Stimulated activated CD8-positive, alpha-beta memory T cell treated with anti-CD3 and anti-CD28 coated beads, Interleukin-15, amount 100 ng/mL, for 48 hours (primary cell): ENCODE measurements at places on chromosomes 3 and 15.

- no peak for DNase-seq
Measured at GRCh38 chr3:71461749-71462483, 121.6 kb downstream of the FOXP1 start.

DNA sequence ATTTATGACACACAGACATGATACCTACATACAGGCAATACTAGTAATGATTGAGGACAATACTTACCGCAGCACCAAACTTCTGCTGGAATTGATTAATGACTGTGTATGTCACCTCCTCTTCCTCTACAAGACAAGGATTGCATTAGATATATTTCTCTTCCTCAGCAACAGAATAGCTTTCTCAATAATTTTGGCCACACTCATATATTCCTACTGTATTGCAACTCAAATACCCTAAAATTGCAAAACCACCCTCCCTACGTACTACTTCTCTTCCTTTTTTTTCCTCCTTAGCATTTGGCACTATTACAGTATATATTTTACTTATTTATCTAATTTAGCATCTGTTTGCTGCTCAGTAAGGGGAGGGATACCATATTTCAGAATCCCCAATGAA lies 14.8 kb downstream of the EXD1 start:
- no peak for DNase-seq

GRCh38 chr3:44942202-44942921 lies 33.6 kb downstream of the ZDHHC3 start:
- DNase-seq, result no peak

- DNase-seq, result no peak
Measured at GRCh38 chr15:65580287-65580686, 30.6 kb downstream of the INTS14 start.

- DNase-seq, result no peak
Measured at GRCh38 chr15:48717458-48717857, 71.9 kb upstream of the FBN1 start.

DNA sequence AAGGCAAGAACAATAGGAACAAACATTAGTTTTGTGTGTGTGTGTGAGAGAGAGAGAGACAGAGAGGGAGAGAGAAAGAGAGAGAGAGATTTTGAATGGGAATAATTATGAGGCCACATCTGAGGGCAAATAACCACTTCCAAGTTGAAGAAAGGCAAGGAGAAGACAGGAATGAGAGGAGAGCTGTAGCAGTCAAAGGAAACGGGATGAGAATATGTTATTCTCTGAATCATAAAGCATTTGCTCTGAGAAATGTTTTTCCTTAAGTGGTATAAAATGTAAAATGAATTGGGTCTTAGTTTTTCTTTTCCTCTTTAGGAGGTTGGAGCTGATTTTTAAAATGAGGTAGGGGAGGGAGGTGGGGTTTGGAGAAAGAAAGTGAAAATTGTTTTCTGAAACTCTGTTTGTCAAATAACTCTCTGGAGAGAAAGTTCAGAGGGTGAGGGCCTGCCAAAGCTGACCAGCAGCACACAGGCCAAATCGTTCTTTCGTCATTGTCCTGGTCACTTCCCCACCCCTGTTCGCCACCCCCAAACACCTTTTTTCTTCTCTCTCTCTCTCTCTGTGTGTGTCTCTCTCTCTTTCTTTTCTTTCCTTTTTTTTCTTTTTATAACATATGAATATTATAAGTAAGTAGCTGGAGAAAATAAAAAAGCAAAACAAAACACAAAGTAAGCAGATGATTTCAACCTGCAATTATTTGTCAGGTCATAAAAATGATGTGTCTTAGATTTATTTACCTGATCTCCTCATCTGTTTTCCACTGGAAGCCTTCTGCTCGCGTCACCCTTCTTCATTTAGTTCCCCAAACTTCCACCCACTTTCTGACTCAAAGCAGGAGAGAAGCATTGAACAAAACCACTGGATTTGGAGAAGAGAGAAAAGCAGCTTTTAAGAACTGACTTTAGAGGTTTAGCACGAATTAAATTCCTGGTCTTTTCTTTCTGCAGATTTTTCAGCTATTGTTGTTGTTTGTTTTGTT lies 110.6 kb downstream of the LPP start:
- DNase-seq, result no peak

DNA sequence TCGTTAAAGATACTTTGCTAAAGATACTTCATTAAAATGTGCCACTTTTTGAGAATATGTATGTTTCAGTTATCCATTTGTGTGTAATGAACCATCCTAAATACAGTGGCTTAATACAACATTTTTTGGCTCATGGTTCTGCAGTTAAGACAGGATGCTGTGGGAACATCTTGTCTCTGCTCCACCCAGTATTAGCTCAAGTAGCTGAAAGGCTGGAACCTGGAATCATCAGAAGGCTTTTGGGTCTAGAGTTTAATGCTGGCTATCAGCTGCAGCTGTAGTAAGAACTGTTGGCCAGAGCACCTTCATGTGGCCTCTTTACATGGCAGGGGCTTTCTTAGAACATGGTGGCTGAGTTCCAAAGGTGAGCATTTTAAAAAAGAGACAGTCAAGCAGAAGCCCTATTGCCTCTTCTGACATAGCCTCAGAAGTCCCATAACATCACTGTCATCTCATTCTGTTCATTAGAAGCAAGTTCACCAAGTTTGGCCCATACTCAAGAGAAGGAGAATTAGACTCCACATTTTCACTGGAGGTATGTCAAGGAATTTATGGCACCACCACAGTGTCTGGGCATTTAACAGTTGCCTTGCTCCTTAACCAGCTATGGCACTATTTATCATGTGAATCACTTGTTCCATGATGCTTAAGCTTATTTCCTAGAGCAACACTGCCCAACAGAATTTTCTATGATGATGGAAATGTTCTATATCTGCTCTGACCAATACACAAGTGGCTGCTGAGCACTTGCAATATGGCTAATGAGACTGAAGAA lies 70.4 kb upstream of the PDZRN3 start:
- no peak for DNase-seq

GRCh38 chr3:4794798-4795197 lies 184.4 kb upstream of the BHLHE40 start:
- no peak for DNase-seq

DNA sequence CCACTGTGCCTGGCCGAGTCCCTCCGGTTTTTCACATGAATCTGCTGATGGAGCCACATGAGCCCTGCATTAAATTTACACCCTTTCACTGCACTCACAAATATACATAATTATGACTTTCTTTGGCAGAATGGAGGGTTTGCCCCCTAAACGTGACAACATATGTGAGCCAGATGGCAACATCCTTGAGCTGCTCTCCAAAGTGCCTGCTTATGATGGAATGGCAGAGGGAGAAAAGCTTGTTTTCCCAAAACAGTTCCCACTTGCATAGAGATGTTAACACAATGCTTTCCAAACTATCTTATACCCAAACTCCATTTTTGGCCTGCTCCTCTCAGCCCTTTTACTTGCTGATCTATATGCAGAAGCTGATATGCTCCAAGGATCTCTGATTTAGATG lies 54.9 kb downstream of the ABCC5 start:
- no peak for DNase-seq

DNA sequence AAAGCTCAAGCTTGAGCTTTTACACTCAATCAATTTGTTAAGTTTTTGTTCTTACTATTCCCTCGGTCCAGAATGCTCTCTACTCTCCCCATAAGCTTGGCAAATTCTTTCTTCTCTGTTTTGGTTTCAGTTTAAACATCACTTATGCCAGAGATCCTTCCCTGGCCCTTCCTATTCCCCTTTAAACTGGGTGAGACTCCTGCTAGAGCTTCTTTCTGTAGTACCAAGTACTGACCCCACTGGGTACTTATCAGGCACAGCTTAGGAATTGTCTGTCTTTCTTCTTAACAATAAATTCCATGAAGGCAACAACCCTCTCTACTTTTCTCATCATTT lies 76.7 kb upstream of the PHLDB2 start:
- DNase-seq, result no peak

DNA sequence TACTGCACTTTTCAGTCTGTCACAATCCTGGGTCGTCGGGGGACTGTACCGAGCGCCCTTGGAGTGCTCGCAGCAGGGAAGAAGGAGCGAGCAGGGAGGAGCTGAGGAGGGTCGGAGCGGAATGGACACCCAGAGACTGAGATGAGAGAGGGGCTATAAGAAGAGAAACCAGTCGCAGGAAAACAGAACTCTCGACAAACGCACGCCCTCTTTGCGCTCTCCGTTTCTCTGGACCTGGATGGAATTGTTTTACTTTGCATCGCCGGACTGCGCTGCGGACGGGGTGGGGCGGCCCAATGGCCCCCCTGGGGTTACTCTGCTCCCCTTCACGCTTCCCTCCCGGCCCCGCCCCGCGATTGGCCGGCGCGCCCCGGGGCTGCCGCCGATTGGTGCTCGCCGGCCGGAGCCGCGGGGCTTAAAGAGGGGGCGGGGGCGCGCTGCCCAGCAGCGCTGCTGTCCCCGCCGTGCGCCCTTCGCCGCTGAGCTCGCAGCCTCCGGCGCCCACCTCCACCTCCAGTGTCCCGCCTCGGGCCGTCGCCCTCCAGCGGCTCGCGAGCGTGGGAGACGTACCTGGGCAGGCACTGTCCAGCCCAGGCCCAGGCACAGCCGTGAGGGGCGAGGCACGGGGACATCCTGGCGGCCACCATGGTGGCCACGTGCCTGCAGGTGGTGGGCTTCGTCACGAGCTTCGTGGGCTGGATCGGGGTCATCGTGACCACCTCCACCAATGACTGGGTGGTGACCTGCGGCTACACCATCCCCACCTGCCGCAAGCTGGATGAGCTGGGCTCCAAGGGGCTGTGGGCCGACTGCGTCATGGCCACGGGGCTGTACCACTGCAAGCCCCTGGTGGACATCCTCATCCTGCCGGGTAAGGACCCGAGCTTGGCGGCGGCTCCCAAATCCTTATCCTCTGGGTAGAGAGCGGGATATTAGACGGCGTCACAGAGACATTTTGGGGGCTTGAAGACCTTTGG lies at the start of gene CLDN11:
TSS of gene CLDN11 (plus strand) at position 447 of the 977 bp plus-strand sequence. CDS start at position 646, 199 bp downstream.
- no peak for DNase-seq

GRCh38 chr3:98807011-98807410 lies 43.9 kb downstream of the ST3GAL6 start:
- DNase-seq, result no peak

DNA sequence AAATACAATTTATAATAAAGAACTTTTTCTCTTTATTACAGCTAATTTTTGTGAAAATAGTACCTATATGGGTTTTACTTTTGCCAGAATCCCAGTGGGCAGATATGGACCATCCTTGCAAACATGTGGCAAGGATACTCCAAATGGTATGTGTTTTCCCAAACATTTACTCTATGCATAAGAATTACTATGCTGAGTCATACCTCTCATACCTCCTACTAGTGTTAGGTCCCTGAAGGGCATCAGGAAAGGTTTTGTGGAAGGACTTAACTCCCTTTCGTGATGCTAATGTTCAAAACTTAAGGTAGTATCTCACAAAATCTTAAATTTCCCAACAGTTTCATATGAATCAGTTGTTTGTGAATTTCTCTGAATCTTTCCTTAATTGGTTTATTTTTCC lies 21.3 kb downstream of the ADGRG7 start:
- no peak for DNase-seq

- no peak for DNase-seq
Measured at GRCh38 chr3:24349367-24350019, 145.2 kb downstream of the THRB start.
